ENCODE measurements at places on chromosomes 13 and 19.

- no peak for DNase-seq
Measured at GRCh38 chr19:21485926-21486325, 19.5 kb upstream of the ZNF429 start.

DNA sequence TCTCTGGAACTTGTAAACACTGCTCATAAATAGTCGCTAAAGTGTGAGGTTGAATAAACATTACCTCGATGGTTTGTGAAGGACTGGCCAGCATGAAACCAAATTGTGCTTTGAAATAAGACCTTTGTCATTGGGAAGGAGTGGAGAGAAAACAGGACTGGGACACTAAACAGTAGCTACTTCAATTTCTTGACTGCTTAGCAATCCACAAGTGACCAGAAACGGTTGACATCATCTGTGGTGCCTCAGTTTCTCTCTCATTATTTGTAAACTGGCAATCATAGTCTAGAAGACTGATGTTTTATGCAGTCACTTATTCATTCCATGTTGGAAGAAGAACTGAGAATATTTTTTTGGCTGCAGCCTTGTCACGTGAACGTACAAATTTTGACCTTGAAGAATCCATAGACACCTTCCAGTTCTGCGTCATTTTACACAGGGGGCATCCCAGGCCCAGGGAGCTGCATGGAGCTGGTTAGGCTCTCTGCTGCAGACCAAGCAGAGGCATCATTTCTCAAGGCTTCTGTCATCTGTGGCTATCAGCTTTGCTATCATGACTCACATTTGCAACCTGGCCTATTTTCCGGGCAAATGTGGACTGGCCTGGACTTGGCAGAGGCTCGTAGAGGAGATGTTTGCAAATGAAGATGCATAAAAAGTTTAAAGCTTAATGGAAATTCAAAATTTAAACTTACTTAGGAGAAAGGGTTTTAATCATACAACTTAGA, 391.8 kb downstream of the FGF9 start:
- no peak for DNase-seq

DNA sequence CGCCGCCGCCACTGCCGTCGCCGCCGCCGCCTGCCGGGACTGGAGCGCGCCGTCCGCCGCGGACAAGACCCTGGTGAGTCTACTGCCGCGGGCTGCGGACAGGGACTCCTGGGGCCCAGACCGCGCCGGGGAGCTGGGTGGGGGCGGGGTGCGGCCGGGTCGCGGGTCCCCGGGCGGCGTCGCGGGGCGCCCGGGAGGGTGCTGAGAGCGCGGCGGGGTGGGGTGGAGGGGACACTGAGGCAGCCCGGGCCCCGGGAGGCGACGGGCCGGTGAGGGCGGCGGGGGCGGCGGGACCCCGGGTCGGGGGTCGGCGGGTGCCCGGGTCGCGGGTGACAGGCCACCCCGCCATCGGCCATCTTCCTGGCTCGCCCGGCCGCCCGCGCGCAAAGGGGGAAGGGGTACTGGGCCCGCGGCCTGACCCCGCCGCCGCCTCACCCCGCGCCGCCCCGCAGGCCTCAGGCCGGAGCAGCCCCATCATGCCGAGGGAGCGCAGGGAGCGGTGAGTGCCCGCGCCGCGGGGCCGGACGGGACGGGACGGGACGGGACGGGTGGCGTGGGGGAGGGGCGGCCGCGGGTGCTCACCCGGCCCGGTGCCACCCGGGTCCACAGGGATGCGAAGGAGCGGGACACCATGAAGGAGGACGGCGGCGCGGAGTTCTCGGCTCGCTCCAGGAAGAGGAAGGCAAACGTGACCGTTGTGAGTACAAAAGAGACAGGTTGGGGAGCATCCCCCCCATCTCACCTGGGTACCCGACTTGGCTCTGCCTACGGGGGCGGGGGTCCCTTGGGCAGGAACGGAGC, 489 bp downstream of the CCNE1 start:
- DNase-seq: no peak

DNA sequence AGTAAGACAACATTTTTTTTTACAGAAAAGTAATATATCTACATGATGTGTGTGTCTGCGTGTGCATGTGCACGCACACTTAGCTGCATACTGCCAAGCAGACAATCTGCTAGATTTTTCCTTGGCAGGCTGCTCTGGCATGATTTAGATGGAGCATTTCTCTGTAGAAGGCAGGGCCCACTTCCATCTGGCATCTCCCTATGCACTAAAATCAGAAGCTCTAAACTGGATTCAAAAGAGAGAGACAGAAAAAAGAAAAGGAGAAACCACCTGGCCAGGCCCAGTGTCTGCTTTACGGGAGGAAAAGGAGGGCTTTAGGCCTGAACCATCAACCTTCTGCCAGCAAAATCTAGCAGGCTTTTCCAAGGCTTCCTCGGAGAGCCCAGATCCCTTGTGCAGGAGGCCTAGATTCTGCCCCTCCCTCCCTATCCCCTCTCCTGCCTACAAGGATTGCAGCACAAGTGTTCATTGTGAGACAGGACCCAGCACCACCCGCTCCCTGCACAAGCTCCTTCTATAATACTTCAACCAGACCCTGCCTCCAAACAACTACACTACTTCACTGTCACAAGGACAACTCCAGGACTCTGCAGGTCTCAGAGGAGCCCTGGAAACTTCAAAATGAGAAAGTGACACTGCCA, 99.3 kb downstream of the DOCK9 start:
- DNase-seq: no peak

GRCh38 chr19:48340995-48341394, 15.6 kb downstream of the EMP3 start:
- no peak for DNase-seq

DNA sequence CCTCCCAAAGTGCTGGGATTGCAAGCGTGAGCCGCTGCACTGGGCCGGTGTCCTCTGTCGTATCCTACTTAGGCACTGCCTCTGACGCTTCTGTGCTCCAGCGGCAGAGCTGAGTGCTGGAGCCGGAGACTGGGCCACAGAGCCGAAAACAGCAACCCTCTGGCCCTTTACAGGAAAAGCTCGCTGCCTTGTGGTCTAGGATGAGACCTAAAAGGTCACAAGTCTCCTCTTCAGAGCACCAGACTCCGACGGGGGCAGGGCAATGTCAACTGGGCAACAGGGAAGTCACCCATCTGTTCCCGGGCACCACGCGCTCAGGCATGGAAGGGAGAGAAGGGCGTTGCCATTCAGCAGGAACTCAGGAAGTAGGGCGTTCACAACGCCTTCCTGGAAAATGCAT, 91.7 kb downstream of the GADD45B start:
- DNase-seq: no peak

DNA sequence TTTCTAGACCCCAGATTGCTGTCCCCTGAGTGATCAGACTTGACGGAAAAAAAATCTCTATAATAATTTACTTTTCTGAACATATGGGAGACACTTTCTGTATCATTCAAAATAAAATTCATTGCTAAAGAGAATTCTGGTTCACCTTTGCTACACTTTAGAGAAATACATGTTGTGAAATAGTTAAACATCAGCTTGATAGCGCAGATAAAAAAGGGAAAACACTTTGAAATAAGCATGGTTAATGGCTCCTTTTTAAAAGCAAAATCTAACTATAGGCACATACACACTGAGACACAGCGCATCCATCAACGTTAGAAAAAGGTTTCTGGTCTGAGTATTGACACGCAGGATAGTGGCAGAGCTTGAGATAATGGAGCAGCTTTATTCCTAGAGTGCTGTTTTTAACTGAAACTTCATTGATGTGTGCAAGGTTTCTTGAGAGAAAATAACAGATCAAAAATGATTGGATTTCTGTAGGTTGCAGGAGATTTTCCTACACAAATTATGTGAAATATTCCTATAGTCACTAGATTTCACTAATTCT, 341.2 kb downstream of the MZT1 start:
- DNase-seq: no peak

DNA sequence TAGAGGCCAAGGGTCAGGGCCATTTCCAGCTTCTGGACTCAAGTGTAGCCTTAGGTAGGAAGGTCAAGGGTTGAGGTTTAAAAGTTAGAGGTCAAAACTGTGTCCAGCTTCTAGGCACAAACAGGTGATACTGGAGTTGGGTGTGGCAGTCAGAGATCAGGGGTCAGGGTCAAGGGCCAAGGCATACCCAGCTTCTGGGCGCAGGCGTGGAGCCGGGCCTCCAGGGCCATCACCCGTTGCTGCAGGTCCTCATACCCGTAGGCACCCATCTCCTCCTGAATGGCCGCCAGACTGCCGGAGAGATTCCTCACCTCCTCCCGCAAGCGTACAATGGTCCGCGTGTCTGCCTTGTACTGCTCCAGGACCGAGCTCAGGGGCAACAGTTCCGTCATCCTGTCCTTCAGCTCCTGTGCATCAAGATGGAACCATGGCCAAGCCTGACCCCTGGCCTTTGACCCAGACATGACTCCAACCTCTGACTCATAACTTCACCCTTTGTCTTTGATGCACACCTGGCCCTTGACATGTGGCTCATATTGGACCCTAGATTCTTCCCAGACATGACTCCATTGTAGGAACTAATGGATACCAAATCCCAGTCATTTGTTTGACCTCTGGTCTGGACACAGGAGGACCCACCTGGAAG, 22.1 kb downstream of the PIN1 start:
- no peak for DNase-seq

DNA sequence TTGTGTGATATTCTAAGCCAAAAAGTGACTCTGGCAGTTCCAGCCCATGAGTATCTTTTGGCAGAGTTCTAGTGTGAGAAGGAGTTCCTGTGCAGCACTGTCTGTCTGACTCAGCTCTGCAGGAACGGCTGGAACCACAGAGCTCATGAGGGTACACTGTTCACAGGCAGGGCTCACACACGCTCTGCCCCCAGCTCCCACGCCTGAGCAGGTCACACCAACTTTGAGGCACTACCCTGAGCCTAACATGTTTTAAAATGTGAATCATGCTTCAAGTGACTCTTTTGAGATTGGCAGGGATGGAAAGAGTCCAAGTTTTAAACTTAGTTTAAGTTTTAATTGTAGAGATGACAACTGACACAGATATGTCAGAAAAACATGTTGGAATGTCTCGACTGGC, 1203.3 kb downstream of the UQCRFS1 start:
- DNase-seq: no peak

DNA sequence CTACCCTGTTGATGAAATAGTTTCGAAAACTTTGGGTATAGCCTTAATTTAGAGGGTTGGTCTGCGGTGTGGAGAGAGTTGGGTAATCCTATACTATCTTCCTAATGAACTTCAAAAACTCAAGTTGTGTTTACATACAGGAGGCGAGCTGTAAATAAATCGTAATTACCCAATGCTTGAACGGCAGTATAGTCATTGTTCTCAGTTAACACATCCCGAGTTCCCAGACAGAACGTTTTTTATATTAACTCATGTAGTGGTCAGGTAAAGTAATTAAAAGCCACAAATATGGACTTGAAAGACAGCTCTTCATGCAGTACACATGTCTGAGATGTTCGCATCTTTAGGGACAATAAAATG, 1.5 kb downstream of the PDS5B start:
- no peak for DNase-seq

DNA sequence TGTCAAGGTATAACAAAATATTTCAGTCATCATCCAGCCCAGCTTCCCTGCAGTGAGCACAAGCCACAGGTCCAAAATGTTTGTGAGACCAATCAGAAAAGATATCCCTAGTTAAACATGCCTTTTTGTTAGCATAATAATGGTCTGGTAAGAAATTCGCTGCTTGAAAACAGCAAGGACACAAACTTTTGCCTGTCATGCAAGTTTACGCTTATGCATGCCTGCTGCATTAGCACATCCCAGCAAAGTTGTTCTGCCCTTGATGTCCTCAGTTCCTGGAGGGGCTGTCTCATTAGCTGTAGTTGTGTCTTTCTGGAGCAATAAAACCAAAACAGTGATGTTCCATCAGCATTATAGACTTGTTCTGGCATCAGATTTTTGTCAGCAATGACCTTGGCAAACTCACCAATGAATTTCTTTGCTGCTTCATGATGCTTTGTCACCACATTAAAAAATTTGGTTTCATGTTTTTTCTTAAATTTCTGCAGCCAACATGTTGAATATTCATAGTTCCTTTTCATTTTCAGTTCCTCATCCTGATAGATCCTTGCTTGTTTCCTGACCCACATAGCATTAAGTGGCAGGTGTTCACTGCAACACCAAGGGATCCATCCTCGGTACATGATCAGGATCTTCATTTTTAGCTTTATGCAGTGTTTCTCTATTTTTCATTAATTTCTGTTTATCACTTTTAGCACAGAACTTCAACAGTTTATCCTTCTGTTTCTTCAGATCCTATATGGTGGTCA, 72.0 kb upstream of the GPR183 start:
- DNase-seq: no peak

DNA sequence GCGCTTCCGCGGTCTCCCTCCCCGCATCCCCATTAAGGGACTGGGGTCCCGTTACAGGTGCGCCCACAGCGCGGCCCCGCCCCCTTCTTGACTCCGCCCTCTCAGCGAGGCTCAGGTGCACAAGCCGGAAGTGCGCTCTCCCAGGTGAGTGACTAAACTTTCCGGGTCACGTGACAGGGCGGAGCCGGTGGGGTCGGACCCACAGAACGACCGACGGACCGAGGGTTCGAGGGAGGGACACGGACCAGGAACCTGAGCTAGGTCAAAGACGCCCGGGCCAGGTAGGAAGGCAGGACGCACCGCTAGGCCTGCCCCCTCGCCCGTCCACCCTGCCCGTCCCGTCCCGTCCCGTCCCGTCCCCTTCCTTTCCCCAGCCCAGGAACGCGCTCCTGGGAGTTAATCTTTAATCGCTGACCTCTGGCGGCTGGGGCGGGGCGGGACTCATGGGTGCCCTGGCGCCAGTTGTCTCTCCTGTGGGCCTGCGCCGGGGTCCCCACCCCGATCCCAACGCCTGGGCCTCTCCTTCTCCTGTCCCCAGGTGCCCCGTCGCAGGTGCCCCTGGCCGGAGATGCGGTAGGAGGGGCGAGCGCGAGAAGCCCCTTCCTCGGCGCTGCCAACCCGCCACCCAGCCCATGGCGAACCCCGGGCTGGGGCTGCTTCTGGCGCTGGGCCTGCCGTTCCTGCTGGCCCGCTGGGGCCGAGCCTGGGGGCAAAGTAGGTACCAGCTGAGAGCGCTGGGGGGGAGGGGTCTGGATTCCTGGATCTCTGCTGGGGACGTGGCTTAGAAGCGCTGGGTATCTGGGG, at the start of gene CRB3:
TSS of gene CRB3 (plus strand) at position 202 of the 804 bp plus-strand sequence. CDS start at position 633, 431 bp downstream.
- peak; percentile 43 for DNase-seq

DNA sequence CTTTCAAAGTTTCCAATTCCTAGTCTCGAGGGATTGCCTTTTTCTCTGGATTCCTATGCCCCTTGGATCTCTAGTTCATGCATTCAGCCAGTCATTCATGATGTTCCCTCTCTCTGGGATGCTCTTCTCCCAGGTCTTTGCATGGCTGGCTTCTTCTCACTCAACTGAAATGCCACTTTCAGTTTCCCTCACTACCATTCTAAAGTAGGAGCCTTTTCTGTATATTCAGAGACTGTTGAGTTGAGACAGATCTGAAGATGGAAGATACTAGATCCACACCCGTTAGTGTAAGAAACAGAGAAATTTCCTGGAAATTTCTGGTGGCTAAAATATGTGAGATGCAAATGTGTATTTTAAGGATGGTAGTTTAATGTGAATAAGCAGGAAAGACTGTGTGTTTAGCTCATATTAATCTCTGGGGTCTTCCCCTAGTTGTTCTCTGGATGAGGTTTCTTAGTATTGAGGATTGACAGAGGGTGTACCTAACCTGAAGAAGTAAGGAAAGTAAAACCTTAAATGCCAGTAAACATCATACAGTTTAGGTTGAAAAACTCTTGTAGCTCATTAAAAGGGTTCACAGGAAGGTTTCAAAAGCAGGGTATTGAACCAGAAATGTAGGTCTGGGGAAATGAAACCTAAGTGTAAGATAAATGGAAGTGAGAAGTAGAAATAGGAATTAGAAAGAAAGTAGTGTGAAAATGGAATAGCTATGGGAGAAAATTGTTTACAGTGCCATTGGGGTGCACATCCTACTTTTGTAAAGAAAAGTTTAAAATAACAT, 331.3 kb downstream of the NDFIP2 start:
- no peak for DNase-seq
